ENCODE measurements at places on chromosomes 12 and 14. TPM values are rescaled to one million over a fixed set of nuclear protein-coding genes. Genes with fewer than 3 reads are reported as not detected.

The CCDC91 gene
- total RNA-seq, result 13.9 TPM

The ERC1 gene
- 37.9 TPM for total RNA-seq

The AVPR1A gene
- total RNA-seq, result not detected

The OASL gene
- not detected for total RNA-seq

The VRTN gene
- total RNA-seq, result not detected

The FGF6 gene
- total RNA-seq, result not detected

The ZNF740 gene
- total RNA-seq, result 59.6 TPM

The CRACR2A gene
- total RNA-seq, result 2.2 TPM

DNA sequence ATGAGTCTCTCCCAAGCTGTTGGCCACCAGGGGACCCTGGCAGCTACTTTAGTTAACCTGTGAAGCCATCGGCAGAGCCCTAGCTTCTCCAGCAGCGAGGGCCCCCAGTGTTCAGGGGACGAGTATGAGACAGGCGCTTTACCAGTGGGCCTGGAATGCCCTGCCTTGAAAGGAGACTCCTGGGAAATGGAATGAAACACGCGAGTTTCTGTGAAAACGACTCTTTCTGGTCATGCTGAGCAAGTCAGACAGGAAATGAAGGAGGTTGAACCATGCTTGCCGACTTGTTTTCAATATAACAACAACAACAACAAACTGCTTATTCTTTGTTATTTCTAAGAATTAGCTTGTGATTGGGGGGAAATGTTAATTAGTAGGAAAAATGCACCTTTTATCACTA, 42.9 kb downstream of the SFSWAP start:
- no peak for DNase-seq

GRCh38 chr14:75022655-75023054, 19.9 kb downstream of the EIF2B2 start:
- DNase-seq, result peak; percentile 19

DNA sequence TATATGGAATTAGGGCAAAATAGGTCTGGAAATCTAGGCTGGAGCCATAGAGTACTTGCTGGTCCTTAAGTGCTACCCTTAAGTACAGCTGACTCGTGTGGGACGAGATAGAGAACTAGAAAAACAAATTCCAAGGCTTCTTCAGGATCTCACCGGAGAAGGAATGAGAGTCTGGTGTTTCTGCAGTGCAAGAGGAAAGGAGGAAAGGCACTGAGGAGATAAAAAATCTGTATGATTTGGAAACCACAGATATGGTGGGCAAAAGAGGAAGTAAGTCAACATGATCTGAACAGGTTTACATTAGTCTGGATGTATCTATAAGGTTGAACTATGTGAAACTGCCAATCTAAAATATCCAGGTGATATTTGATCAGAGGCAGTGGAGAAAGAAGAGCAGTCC, 134.4 kb upstream of the SOX5 start:
- no peak for DNase-seq

- no peak for DNase-seq
Observed at GRCh38 chr14:89858089-89858488, 96.4 kb downstream of the EFCAB11 start.

GRCh38 chr14:95549656-95550585, 15.1 kb downstream of the GLRX5 start:
- DNase-seq, result no peak

DNA sequence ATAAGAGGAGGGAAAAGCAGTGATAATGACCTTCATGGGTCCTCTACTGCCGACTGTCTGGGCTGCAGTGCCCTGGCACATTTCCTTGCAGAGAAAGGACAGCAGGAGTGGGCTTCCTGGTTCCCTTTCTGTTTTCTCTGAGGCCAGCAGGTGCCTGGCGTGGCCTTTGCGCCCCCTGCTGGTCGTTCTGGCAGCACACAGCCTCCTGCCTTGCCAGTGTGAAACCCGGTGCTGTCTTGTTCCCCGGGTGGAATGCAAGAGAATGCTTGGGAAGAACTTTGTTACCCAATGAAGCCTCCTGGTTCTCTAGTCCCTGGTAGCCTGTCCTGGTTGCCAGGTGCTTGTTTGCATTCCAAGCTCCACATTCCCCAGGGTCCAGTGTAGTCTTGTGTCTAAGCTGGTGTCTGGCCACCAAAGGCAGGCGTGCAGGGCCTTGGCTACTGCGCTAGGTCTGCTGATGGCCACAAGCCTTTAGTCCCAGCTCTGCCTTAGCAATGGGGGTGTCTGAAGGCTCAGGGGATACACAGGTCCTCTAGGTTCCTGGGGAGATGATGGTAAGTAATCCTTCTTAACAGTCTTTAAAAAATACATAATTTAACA, 1392.4 kb upstream of the TMEM132C start:
- peak; percentile 66 for DNase-seq

GRCh38 chr14:51207621-51208020, 32.4 kb upstream of the TMX1 start:
- DNase-seq, result no peak

- no peak for DNase-seq
Observed at GRCh38 chr12:104412681-104413080, 44.1 kb upstream of the CHST11 start.

- peak; percentile 66 for DNase-seq
Observed at GRCh38 chr14:22598099-22598895, at the start of gene ABHD4. Gene ABHD4 (plus strand): TSS chr14:22598300. CDS start chr14:22598307, 7 bp downstream.

- no peak for DNase-seq
Observed at GRCh38 chr14:89351516-89352404, 65.3 kb downstream of the FOXN3 start.

GRCh38 chr12:110616471-110617115, 2.7 kb downstream of the TCTN1 start:
- no peak for DNase-seq

GRCh38 chr14:100100032-100100703, 34.9 kb downstream of the EVL start:
- no peak for DNase-seq

DNA sequence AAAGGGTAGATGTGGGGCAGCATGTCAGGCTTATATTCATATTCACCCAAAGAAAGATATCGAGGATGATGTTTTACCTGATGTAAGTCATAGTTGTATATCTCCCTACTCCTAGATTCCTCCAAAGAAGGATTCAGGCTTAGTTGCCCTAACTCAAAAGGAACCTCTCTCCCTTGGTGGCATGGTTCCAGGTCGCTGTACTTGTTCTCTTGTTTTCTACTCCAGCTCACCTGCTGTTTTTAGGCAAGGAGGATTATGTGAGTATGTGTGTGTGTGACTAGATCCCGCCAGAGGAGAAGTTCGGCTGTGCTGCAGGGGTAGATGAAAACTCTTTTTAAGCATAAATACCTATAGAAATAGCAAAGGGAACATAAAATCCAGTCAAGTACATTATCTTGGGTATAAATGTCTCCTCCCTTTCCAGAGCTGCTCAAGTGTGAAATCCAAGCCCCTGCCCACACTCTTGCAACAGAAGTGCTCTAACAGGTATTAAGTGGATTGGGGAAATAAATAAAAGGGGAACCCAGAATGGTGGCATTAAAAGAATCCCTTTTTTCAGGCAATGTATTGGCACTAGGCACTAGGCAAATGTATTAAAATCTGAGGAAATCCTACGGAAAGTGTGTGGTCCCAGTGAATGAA, 375.7 kb downstream of the ZFP36L1 start:
- no peak for DNase-seq

DNA sequence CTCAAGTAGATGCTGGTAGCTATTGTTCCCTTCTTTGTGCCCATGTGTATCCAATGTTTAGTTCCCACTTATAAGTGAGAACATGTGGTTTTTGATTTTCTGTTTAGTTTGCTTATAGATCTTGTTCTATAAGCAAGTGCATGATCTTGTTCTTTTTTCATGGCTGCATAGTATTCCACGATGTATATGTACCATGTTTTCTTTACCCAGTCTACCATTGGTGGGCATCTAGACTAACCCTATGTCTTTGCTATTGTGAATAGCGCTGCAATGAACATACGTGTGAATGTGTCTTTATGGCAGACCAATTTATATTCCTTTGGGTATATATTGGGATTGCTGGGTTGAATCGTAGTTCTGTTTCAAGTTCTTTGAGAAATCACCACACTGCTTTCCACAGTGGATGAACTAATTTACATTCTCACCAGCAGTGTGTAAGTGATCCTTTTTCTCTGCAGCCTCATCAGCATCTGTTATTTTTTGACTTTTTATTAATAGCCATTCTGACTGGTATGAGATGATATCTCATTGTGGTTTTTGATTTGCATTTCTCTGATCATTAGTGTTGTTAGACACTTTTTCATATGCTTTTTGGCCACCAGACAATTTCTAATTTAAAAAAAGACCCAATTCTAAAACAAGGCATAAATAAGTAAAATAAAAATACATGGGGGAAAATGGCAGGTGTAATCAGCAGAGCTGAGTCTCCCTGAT, 50.6 kb downstream of the CPM start:
- no peak for DNase-seq

GRCh38 chr12:46359667-46360280, 12.8 kb downstream of the SLC38A2 start:
- no peak for DNase-seq

DNA sequence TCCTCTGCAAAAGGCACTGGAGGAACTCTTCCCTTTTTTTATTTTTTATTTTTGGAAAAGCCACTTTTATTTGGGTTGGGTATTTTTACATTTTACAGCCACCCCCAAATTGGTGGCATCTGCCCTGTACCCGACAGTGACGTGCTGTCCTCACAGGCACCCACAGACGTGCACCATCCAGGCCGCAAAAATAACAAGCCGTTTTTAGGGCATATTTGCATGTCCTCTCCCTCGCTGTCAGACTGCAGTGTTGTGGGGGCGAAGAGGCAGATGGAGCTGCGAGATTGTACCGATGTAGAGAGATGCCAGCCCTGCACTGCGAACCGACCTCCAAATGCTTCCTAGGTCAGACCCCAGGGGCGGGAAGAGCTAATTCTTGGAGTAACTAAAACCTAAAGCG, 12.2 kb downstream of the JDP2 start:
- no peak for DNase-seq

DNA sequence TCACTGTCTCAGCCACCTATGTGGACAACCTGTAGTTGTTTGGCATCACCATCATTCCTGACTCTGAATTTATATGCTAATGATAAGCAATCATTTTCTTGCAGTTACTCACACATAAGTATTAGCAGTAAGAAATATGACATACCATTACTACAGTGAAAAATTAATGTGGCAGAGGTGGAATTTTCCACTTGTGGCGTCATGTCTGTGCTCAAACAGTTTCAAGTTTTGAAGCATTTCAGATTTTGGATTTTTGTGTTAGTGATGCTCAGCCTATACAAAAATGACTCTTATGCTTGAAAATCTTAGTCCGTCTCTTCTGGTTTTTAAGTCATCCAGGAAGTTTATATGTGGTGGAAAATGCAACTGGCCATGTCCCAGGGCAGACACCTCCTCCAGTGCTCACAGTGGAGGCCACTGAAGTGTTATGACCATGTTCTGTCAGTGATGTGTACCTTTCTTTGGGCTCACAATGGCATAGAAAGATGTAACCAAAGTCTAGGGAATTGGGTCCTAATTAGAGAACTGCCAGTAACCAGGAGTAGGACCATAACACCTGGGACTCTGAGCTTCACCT, 220.6 kb downstream of the SYT1 start:
- no peak for DNase-seq

- DNase-seq, result peak; percentile 21
Observed at GRCh38 chr12:50986966-50987737, 34.8 kb downstream of the HIGD1C start.

All from neural crest cell (in vitro differentiated cells).